ENCODE measurements at places on chromosomes 4 and X. TPM values are rescaled to one million over a fixed set of nuclear protein-coding genes. Genes with fewer than 3 reads are reported as not detected.

GRCh38 chr4:182288534-182288933 is 45.3 kb downstream of the TENM3 start:
- no peak for ATAC-seq

GRCh38 chr4:102574317-102574716 is 73.2 kb downstream of the NFKB1 start:
- peak; percentile 57 for ATAC-seq

DNA sequence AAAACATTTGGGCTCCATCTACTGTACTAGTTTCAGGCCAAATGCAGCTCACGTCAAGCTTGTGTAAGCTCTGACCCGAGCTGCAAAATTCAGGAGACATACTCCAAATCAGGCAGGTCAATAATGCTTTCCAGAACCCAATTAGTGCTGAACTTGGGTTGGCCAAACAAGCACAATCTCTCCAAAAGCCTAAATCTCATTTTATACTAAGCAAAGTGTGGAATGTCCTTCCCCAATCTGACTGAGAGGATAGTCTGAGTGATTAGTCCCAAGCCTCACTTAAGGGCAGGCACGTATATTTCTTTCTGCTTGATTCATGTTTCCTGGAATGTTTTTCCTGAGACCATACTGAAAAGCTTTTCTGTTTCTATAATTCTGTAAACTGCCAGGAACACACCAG is 79.9 kb downstream of the NKX6-1 start:
- ATAC-seq, result no peak

DNA sequence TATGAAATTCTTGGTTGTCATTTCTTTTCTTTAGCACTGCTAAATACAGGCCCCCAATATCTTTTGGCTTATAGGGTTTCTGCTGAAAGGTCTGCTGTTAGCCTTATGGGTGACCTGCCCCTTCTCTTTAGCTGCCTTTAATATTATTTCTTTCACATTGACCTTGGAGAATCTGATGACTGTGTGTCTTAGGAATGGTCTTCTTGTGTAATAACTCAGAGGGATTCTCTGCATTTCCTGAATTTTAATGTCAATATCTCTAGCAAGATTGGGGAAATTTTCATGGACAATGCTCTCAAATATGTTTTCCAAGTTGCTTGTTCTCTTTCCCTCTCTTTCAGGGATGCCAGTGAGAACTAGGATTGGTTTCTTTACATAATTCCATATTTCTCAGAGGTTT is 292.4 kb downstream of the SLC7A11 start:
- no peak for ATAC-seq

Gene VCX2
- total RNA-seq, result not detected

DNA sequence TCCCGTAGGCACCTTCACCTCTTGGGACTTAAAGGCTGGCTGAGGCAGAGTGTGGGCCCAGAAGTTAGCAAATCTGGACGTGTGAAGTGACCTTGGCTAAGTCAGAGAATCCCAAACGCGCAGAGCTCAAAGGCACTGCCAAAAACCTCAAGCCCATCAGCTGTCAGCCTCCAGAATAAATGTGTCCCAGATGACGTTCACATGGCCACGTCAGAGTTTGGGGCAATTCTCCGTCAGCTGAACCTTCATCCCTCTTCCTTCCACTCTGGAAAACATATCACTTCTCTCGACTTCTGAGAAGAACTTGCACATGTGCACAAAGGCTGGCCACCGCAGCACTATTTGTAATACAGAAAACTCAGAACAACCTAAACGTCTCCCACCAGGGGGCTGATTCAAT is 35.7 kb upstream of the APLN start:
- ATAC-seq, result no peak

DNA sequence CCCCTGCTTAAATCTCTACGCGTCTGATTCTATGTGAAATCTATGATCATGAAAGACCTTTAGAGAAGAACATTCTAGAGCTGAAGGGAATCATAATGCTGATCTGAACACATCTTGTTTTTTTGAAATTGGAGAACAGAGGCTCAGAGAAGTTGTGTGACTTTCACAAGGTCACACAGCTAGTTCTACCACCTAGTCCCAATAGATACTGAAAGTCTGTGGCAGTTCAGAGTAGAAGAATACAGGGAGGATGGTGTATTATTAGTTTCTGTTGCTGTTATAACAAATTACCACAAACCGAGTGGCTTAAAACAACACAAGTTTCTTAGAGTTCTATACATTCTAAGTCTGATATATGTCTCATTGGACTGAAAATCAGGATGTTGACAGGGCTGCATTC is 14.5 kb downstream of the CYP2U1 start:
- no peak for ATAC-seq
